Mucosa of gallbladder (tissue), 1 donor: ENCODE measurements at places on chromosomes 12 and 14.

GRCh38 chr14:75522224-75522982 is at the start of gene BATF:
BATF (plus strand) TSS chr14:75522469; CDS start chr14:75522683, 214 bp downstream.
- DNase-seq, result peak; percentile 51

DNA sequence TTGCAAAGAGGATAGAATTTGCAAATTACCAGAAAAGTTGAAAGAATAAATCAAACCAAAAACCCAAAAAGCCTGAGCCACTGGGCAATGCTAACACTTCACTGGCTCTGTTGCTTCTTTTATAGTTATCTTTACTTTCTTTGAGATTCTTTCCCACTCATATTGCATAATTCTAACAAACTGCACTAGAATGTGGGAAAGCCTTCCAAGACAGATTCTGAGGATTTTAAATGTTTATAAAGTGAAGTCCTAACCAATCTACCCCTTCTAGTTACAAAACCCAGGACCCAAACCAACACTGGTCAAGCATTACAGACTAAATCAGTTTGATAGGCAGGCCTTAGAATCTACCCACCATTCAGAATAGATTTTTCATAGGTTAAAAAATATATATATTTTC is 150.9 kb downstream of the MED13L start:
- DNase-seq, result no peak

GRCh38 chr14:34582117-34582680 is 42.7 kb upstream of the EAPP start:
- DNase-seq, result no peak

- no peak for DNase-seq
These were observed 213.7 kb downstream of the CCDC59 start for GRCh38 chr12:82144505-82144904.

DNA sequence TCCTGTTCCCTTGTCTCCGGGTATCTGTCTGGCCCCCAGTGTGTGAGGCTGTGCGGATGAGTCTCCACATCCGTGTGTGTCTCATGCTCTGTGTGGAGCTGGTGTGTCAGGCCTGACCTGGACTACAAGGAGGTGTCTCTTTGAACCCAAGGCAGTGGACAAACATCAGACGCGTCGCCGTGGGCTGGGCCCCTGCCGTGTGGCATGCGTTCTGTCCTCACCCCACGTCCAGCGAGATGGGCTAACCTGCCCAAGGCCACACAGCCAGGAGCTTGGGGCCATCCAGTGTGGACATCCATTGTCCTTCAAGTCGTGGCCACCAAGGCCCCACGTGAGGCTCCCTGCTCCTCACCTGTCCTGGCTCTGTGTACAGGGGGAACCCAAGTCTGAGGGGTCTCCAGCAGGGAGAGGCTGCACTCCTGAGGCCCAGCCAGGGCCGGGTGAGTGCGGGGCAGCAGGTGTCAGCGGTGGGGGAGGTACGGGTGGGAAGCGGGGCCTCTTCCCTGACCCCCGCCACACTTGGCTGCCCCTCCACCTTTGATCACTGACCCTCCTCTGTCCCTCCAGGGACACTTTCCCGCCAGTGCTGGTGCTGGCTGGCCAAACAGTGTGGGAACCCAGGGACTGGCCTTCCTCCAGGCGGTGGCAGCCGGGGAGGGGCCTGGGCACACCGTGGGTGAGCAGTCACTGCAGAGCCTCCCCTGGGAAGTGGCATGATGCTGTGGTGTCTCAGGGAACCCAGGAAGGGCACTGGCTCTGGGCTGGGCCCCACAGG is 48.5 kb downstream of the CYP46A1 start:
- DNase-seq, result no peak

DNA sequence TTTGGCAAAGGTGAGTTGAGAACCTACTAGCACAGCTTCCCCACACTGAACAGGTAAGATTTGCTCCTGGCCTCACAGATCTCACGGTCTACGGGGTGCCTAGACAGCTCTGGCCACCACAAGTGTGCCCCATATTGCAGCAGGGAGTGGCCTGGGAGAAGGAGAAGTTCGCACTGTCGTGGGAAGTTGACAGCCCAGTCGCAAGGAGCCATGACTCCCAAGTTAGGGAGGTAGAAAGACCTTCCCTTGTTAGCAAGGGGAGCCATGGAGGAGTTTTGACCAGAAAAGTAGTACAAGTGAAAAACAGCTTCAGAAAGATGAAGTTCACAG is 316.3 kb downstream of the BCL11B start:
- DNase-seq, result no peak

DNA sequence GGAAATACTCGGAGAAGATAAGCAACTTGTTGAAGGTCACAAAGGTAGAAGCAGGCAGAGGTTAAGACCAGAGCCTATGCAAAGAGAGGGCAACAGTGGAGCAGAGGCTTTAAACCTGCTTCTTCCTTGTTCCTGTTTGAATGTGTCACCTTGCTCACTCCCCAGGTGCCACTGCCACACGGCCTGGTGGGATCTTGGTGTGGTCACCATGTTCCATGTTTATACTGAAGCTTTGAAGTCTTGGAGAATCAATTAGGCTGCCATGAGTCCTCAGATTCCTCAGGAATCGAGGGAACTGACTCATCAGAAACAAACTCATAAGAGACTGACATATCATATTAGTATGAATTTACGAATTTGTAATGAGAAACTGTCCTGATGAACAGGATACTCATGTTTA is 46.8 kb downstream of the IQSEC3 start:
- no peak for DNase-seq

- DNase-seq, result no peak
These were observed 80.7 kb upstream of the METAP2 start for GRCh38 chr12:95393191-95393790.
